ENCODE measurements at places on chromosomes 12 and 14. TPM values are rescaled to one million over a fixed set of nuclear protein-coding genes. Genes with fewer than 3 reads are reported as not detected.

OAS2 gene
- total RNA-seq = 0.41 TPM

- no peak overlapping the region for H3K27ac ChIP-seq
- peaks cover 3% of the 10 kb centered on the region for H3K27me3 ChIP-seq
- H3K4me1 ChIP-seq = peaks cover 12% of the 10 kb centered on the region
- no peak overlapping the region for H3K4me3 ChIP-seq
- no peak for DNase-seq
Measured at GRCh38 chr12:82682851-82683261, 3.9 kb upstream of the TMTC2 start.

- H3K4me3 ChIP-seq = no peak overlapping the region
- H3K36me3 ChIP-seq = no peaks in the 10 kb centered on the region
- no peak overlapping the region for H3K27ac ChIP-seq
- H3K27me3 ChIP-seq = peaks cover 2% of the 10 kb centered on the region
- DNase-seq = no peak
Measured at GRCh38 chr14:80805136-80805535, 136.4 kb downstream of the CEP128 start.

- H3K27me3 ChIP-seq = no peaks in the 10 kb centered on the region
- H3K4me1 ChIP-seq = peaks cover 4% of the 10 kb centered on the region
- H3K4me3 ChIP-seq = no peak overlapping the region
- no peaks in the 10 kb centered on the region for H3K36me3 ChIP-seq
- no peak overlapping the region for H3K27ac ChIP-seq
Measured at GRCh38 chr12:2301531-2302461, 249.0 kb downstream of the CACNA1C start.

GRCh38 chr12:57452937-57453509 is 2.1 kb upstream of the INHBE start:
- DNase-seq = peak; percentile 88
- no peaks in the 10 kb centered on the region for H3K4me1 ChIP-seq
- no peak overlapping the region for H3K4me3 ChIP-seq
